ENCODE measurements at places on chromosomes 7 and 10. TPM values are rescaled to one million over a fixed set of nuclear protein-coding genes. Genes with fewer than 3 reads are reported as not detected.
A peak's percentile ranks its signal among the peaks of the same experiment; 100 is the strongest.

TAF6 gene
- total RNA-seq = 91.4 TPM

EPHA1 gene
- 39.3 TPM for total RNA-seq

BLNK gene
- 0.98 TPM for total RNA-seq

CUBN gene
- 0.07 TPM for total RNA-seq

LIPM gene
- total RNA-seq = not detected

MSMB gene
- total RNA-seq = not detected

KIF11 gene
- 21.7 TPM for total RNA-seq

MALRD1 gene
- total RNA-seq = not detected

CFAP70 gene
- total RNA-seq = 3.1 TPM

DNA sequence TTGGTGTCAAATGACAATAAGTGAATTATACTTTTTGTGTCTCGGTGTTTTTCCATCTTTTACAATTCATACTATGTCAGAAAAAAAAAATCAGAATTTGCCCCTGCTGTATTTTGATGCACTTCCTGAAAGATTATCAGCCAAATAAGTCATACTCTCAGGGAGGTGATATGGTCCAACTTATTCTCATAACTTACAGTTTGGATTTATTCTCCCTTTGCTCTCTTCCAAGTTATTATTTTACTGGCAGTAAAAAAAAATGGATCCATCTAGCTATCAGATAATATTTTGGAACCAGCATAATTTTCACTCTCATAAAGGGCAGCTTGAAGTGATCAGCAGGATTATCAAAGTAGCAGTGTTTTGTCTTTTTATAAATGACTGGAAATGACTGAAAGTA is 337.1 kb downstream of the BMPER start:
- H3K4me3 ChIP-seq = no peak overlapping the region
- no peak overlapping the region for H3K27ac ChIP-seq
- H3K36me3 ChIP-seq = no peaks in the 10 kb centered on the region

DNA sequence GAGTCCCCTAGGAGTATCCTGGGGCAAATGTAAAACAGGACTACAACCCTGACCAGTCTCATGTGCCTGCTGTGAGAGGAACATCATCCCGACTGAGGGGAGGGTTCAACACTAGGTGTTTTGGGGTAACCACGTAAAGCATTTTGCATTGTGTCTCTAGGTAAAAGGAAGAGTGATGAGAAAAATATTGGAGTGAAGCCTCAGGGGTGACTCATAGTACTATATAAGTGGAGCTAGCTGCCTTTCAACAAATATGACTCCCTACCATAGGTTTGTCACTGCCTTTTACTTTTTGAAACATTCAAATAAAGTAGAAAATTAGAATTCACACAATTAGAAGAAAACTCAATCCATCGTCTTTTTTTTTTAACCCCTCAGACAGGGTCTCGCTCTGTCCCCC is 2.6 kb upstream of the CAMK2G start:
- H3K4me1 ChIP-seq = peaks cover 55% of the 10 kb centered on the region
- peaks cover 6% of the 10 kb centered on the region for H3K36me3 ChIP-seq
- H3K27me3 ChIP-seq = no peaks in the 10 kb centered on the region
- peak overlapping the region; percentile 39 for H3K4me3 ChIP-seq
- H3K27ac ChIP-seq = peak overlapping the region; percentile 73

DNA sequence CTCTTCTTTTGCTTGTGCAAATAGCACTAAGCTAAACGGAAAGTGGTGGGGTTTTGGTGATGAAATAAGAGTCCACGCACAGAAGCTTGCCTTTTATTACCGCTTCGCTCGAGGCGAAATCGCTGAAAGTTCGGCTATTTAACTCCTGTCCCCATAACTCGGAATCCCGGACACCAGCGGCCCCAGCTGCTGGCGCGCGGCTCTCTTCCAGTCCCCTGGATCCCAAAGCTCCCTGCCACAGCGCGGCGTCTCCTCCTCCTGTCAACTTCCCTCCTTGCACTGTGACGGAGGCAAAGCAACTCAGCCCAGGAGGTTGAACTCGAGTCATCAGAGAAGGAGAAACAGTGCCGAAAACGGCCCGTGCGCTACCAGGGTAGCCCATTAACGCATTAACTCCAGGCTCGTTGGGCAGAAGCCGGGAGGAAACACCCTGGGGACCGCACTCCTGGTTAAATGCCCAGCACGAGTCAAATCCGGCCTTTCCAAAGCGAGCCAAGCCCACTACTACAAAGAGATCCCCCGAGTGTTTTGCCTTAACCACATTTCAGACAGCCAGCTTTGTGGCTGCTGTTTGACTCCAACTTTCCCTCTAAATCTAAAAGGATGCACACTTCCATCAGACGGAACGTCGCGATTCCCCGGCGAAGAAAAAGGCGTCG is 1.3 kb downstream of the SEMA3D start:
- no peaks in the 10 kb centered on the region for H3K4me1 ChIP-seq
- DNase-seq = no peak
- peak overlapping the region; percentile 63 for H3K4me3 ChIP-seq
- no peak overlapping the region for H3K27ac ChIP-seq
- no peaks in the 10 kb centered on the region for H3K36me3 ChIP-seq

- no peak overlapping the region for H3K4me3 ChIP-seq
- no peaks in the 10 kb centered on the region for H3K27me3 ChIP-seq
- H3K36me3 ChIP-seq = no peaks in the 10 kb centered on the region
- no peak overlapping the region for H3K27ac ChIP-seq
- DNase-seq = no peak
- H3K4me1 ChIP-seq = peaks cover 11% of the 10 kb centered on the region
These were observed 103.0 kb downstream of the TCF7L2 start for GRCh38 chr10:113053091-113053490.

DNA sequence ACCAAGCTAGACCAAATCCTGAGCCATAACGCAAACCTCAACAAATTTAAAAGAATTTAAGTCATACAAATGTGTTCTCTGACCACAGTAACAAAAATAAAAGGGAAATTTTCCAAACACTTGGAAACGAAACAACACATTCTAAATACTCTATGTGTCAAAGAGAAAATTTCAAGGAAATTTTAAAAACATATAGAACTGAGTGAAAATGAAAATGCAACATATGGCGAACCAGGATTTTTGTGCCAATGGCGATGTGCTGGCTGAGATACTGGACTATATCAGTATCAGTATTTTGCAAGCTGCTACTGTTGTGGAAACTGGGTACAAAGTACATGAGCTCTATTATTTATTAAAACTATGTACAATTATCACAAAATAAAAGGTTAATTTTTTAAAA is 34.1 kb downstream of the KNDC1 start:
- H3K27me3 ChIP-seq = peaks cover 46% of the 10 kb centered on the region
- H3K4me1 ChIP-seq = no peaks in the 10 kb centered on the region
- no peaks in the 10 kb centered on the region for H3K36me3 ChIP-seq
- no peak for DNase-seq
- H3K4me3 ChIP-seq = no peak overlapping the region

DNA sequence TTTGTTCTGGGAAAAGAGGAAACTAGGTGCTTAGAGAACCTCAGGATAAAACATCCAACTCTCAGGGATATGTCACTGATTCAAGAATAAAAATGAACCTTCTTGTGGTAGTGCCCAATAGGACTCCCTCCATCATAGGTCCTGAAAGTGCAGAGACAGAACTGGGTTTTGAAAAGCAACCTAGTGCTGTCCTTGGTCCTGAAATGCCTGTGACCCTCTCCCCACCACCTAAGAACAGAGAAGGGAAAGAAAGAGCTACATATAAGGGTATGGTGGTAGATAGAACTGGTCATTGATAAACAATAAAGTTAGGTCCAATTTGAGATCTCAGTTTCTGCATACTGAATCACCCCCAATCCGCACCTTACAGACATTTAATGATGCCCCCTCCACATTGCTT is 953.3 kb downstream of the XPNPEP1 start:
- no peaks in the 10 kb centered on the region for H3K4me1 ChIP-seq
- H3K27ac ChIP-seq = no peak overlapping the region
- H3K27me3 ChIP-seq = no peaks in the 10 kb centered on the region
- no peaks in the 10 kb centered on the region for H3K36me3 ChIP-seq

- H3K4me3 ChIP-seq = no peak overlapping the region
- no peak for DNase-seq
- H3K27me3 ChIP-seq = no peaks in the 10 kb centered on the region
- no peaks in the 10 kb centered on the region for H3K4me1 ChIP-seq
These were observed 225.2 kb downstream of the ZWINT start for GRCh38 chr10:56135828-56136227.

DNA sequence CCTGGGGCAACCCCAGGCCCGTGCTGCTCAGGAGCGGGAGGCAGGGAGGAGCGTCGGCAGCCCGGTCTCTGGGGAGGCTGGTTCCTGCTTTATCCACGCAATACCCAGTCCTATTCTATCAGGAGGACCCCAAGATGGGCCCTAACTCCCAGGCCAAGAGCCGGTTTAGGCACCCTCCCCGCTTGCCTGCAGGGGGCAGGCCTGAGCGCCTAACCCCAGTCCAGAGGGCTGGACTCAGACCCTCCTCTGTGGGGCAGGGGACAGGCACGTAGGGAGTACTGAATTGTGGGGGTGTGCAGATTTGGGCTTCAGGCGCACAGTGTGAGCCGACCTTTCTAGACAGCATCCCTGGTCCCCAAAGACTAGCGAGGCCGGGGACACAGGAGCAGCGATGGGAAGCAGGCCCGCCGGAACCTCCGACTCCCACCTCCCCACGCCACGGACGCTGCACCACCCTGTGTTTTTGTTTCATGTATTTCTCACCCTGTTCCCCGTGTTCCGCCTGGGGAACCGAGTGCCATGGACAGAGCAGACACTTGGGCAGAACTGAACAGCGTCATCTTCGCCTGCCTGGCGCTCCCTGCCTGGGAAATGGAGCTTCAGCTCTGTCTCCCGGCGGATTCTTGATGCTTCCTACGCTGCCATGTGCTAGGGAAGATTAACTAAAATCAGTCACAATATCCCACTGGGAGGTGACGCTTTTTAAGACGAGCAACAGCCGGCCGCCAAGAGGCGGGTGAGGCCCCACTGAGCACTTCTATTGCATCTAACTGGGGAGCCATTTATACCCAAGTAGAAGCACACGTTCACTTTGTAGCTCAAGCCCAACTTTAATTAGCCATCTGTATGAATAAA is 5.3 kb downstream of the NUDT1 start:
- DNase-seq = no peak
- no peak overlapping the region for H3K4me3 ChIP-seq
- H3K4me1 ChIP-seq = peaks cover 40% of the 10 kb centered on the region
- H3K27me3 ChIP-seq = no peaks in the 10 kb centered on the region
- no peak overlapping the region for H3K27ac ChIP-seq

- no peak overlapping the region for H3K27ac ChIP-seq
- no peak overlapping the region for H3K4me3 ChIP-seq
- H3K4me1 ChIP-seq = no peaks in the 10 kb centered on the region
- H3K36me3 ChIP-seq = no peaks in the 10 kb centered on the region
- no peak for DNase-seq
These were observed 14.5 kb upstream of the PAX4 start for GRCh38 chr7:127632276-127632910.

DNA sequence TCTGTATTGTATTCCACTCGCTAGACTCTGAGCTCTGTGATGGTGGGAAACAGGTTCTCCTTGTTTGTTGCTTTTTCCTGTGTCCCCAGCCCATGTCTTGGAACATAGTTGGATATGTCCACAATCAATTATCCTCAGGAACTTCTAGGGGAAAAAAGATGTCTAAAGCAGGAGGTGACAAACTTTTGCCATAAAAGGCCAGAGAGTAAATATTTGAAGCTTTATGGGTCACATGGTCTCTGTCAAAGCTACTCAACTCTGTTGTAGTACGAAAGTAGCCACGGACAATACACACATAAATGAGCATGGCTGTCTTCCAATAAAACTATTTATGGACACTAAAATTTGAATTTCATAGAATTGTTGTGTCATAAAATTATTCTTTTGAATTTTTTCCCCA is 220.5 kb downstream of the CHCHD3 start:
- H3K36me3 ChIP-seq = no peaks in the 10 kb centered on the region
- no peak overlapping the region for H3K4me3 ChIP-seq
- no peak overlapping the region for H3K27ac ChIP-seq

- no peak overlapping the region for H3K4me3 ChIP-seq
- H3K36me3 ChIP-seq = no peaks in the 10 kb centered on the region
- no peak overlapping the region for H3K27ac ChIP-seq
- no peaks in the 10 kb centered on the region for H3K4me1 ChIP-seq
These were observed 414.2 kb upstream of the KLF6 start for GRCh38 chr10:4199196-4199595.

GRCh38 chr10:71459513-71459912 is 62.8 kb downstream of the CDH23 start:
- H3K27me3 ChIP-seq = no peaks in the 10 kb centered on the region
- H3K4me3 ChIP-seq = no peak overlapping the region
- DNase-seq = no peak
- H3K36me3 ChIP-seq = no peaks in the 10 kb centered on the region

GRCh38 chr7:70523989-70524351 is 608.0 kb upstream of the GALNT17 start:
- peaks cover 17% of the 10 kb centered on the region for H3K27me3 ChIP-seq
- no peak overlapping the region for H3K4me3 ChIP-seq
- H3K27ac ChIP-seq = no peak overlapping the region
- H3K36me3 ChIP-seq = no peaks in the 10 kb centered on the region
- no peak for DNase-seq

GRCh38 chr10:132368881-132369635 is 27.9 kb upstream of the PWWP2B start:
- no peak for DNase-seq
- H3K4me1 ChIP-seq = no peaks in the 10 kb centered on the region
- H3K27me3 ChIP-seq = no peaks in the 10 kb centered on the region
- H3K4me3 ChIP-seq = no peak overlapping the region

DNA sequence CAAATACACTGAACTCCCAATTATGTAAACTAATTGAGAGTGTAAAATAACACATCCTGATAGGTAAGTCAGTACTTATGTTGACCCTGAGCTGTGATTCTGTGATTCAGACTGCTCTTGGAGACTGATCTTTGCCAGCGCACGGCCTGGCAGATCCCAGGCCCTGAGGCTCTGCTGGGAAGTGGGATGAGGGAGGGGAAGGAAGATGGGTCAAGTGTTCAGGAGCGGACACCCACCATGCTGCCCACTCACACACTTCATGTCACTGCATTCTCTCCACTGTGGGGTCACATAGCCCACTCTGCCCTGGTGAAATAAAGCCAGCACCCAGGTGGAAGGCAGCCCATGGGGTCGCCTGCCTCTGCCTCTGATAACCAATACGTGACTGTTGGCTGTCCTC is 226.2 kb downstream of the TNS3 start:
- H3K4me1 ChIP-seq = no peaks in the 10 kb centered on the region
- no peaks in the 10 kb centered on the region for H3K27me3 ChIP-seq
- DNase-seq = no peak
- H3K36me3 ChIP-seq = peaks cover 44% of the 10 kb centered on the region
- no peak overlapping the region for H3K4me3 ChIP-seq
- no peak overlapping the region for H3K27ac ChIP-seq

GRCh38 chr10:3779158-3779741 is 5.8 kb downstream of the KLF6 start:
- no peak for DNase-seq
- H3K27me3 ChIP-seq = no peaks in the 10 kb centered on the region
- peaks cover 69% of the 10 kb centered on the region for H3K4me1 ChIP-seq
- peaks cover 45% of the 10 kb centered on the region for H3K36me3 ChIP-seq

GRCh38 chr7:149422914-149423301 is 38.0 kb downstream of the ZNF777 start:
- H3K4me1 ChIP-seq = no peaks in the 10 kb centered on the region
- H3K27ac ChIP-seq = no peak overlapping the region
- no peaks in the 10 kb centered on the region for H3K27me3 ChIP-seq
- DNase-seq = no peak
